ENCODE measurements at places on chromosomes 3 and 15.

- DNase-seq: no peak
Observed at GRCh38 chr3:52805270-52806039, 10.9 kb downstream of the ITIH3 start.

- DNase-seq: no peak
Observed at GRCh38 chr15:82900511-82901060, 51.9 kb downstream of the HOMER2 start.

DNA sequence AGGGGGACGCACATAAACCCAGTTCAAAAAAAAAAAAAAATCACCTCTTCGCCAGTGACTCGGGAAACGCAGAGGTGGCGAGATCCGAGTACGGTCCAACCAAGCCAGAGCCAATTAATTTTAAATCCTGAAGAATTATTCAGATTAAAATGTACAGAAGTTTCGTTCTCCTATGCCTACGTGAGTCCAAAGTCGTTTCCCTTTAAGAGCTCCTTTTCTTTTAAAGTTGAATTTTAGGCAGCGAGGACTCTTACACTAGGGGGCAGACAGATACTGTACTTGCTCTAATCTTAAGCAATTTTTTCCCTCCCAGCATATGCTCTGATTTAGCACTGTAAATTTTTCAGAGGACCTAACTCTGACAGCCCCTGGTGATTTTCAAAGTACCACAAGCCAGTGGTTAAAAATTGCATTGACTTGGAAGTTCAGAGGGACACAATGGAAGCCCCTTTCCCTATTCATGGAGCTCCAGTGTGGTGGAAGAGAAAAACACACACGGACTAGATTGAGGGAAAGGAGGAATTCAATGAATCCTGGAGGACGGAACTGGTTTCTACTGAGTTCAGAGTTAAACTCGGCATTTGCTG is 3.3 kb upstream of the NR2F2 start:
- no peak for DNase-seq

DNA sequence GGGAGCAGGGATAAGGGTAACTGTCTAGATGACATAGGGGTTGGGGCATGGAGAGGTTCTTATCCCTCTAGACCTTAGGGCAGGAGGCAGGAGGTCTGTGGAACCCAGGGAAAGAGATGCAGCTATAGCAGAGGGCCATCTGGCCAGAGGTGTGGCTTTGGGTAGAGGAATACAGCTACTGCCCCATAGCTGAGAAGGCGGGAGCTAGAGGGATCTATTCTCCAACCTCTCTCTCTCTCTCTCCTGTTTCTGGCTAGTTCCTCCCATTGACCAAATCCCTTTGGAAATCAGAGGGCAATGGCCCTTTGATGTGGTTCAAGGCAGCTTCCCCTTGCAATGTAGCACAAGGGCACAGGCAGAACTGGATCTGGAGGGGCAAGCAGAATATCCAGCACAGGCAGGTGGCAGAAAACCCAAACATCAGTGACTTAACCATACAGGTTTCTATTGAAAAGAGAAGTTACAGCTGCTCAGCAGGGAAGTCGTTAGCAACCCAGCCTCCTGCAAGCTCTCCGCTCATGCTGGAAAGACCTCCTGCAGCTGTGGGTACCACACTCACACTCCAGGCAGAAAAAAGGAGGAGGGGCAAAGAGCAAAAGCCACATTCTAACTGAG is 22.3 kb upstream of the LMOD3 start:
- DNase-seq: no peak

GRCh38 chr3:133162670-133163305 is 124.6 kb downstream of the TMEM108 start:
- no peak for DNase-seq

GRCh38 chr15:62935300-62936081 is 107.1 kb upstream of the TPM1 start:
- DNase-seq: no peak

- DNase-seq: peak; percentile 78
Observed at GRCh38 chr3:38003371-38003816, 12.8 kb downstream of the VILL start.

DNA sequence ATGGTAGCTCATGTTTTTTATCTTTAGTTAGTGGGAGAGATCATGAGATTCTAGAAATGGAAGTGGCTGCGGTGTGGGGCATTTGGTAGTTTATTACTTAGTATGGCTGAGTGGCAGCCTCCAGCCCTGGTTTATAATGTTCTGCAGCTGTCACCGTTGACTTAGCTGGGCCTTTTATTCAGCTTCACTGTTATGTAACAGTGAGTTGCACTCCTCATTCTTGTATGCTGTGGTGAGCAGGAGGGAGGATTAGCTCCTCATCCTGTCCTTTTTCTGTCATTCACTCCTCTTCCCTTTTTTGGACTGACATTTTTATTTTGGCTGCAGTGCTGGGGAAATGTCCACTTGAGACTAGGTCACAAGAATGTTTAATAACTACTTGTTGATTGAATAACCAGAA is 29.5 kb downstream of the RAD54L2 start:
- no peak for DNase-seq

GRCh38 chr3:127089486-127090145 is 103.3 kb upstream of the PRR23E start:
- DNase-seq: peak; percentile 82

GRCh38 chr3:84236261-84236660 is 722.5 kb upstream of the CADM2 start:
- no peak for DNase-seq

- DNase-seq: no peak
Observed at GRCh38 chr3:166783206-166783605, 596.9 kb downstream of the ZBBX start.

DNA sequence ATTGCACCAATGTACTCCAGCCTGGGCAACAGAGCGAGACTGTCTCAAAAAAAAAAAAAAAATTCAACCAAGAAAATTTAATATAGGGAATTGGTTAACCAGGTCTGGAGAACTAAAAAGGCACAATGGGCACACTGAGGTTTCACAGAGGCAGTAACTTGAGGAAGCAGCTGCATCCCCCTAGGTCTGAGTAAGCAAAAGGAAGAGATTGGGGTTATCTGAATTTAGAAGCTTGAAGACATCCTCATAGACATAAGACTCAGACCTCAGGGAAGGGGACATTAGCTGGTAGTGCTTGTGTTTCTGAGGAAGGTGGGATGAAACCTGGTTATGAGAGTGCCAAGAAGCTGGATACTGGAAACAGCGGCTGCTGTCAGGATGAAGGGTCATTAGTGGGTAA is 50.1 kb upstream of the LEKR1 start:
- DNase-seq: no peak

- no peak for DNase-seq
Observed at GRCh38 chr3:179921500-179921899, 115.2 kb downstream of the PEX5L start.

DNA sequence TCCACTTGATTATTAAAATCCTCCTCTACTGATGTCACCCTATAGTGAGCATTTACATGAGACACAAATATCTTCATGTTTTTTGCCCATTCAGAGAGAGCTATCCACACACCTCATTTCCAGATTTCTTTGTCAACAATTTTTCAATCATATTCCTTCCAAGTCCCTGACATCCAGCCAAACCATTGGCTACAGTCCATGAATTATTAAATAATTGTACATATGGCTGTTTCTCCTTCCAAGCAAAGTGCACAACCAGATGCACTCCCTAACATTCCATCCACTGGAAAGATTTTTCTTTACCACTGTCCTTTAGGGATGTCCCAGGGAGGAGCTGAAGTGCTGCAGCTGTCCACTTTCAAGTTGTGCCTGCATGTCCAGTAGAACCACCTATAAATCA is 328.0 kb upstream of the MDFIC2 start:
- DNase-seq: peak; percentile 18

- no peak for DNase-seq
Observed at GRCh38 chr15:99592145-99592791, 26.5 kb downstream of the MEF2A start.

DNA sequence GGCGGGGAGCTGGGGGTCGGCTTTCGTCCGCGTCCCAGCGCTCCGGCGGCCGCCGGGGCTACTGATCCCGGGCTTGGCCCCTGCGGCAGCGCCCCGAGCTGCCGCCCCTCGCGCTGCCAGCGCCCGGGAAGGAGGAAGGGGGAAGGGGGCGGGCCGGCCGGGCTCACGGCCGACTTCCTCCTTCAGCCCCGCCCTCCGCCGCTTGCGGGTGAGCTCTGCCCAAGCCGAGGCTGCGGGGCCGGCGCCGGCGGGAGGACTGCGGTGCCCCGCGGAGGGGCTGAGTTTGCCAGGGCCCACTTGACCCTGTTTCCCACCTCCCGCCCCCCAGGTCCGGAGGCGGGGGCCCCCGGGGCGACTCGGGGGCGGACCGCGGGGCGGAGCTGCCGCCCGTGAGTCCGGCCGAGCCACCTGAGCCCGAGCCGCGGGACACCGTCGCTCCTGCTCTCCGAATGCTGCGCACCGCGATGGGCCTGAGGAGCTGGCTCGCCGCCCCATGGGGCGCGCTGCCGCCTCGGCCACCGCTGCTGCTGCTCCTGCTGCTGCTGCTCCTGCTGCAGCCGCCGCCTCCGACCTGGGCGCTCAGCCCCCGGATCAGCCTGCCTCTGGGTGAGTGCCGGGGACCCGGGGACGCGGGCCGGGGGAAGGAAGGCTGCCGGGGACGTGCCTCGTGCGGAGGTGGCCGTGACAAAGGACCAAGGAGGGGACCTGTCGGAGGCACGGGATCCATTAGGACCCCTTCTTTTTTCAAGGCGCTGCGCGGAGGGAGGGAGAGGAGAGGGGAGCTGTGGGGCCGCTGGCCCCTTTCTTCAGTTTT is at the start of gene SEMA4B:
SEMA4B (plus strand) TSS at position 201 of the 814 bp plus-strand sequence; CDS start at position 450, 249 bp downstream.
- DNase-seq: peak; percentile 83

GRCh38 chr3:18609187-18609586 is 184.0 kb upstream of the SATB1 start:
- no peak for DNase-seq

DNA sequence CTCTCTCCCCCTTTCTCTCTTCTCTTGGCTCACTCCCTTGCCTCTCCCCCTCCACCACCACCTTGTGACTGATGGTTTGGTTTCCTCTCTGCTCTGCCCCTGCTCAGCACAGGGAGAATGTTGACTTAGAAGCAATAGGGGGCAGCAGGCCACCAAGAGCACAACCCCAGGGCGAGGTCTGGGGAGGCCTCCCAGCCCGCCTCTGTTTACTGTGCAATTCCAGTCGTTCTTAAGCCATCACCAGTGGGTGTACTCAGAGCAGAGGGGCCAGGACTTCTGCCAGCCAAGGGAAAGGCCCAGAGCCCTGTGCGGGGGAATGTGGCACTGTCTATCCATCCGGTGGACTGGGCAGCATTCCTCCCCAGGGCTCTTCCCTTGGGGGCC is 5.7 kb upstream of the APEH start:
- no peak for DNase-seq

DNA sequence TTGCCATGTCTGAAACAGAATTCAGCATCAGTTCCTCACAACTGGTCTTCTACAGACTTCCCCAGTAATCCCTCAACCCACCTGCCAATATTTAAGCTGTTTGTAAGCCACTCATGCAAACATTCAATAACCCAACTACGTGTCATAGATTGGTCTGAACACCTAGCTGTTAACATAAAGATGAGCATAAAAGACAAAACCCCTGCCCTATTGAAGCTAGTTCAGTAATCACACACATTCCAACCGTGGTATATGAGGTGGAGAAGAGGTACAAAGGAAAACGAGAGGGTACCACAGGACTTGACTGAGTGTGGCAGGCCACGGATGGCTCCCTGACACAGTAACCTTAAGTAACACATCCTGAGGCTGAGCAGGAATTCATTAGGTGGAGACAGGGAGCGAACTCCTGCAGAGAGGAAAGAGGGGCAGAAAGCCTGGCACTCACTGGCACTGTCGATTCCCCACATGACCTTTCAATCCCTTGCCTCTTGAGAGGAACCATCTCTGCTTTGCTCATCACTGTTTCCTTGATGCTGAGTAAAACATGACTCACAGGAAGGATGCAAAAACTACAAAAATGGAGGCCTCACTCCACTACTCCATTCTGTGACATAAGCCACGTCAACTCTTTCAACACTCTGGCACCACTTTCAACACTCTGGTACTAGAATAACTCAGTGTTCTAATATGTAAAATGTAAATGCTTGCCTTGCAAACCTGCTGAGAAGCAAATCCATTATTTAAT is 31.3 kb downstream of the RPN1 start:
- DNase-seq: no peak

DNA sequence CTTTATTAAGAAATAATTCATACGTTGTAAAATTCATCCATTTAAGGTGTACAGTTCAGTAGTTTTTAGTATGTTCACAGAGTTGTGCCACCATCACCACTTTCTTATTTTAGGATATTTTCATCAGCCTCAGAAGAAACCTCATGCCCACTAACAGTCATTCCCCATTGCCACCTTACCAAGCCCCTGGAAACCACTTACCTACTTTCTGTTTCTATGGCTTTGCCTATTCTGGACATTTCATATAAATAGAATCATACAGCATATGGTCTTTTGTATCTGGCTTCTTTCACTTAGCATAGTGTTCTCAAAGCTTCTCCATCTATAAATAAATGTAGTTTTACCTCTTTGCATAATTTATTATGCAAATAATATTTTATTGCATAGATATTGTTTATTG is 6.6 kb downstream of the FETUB start:
- DNase-seq: no peak

- DNase-seq: no peak
Observed at GRCh38 chr3:171782617-171783016, 27.7 kb downstream of the PLD1 start.

- DNase-seq: no peak
Observed at GRCh38 chr3:26369133-26369532, 253.4 kb upstream of the LRRC3B start.

- DNase-seq: no peak
Observed at GRCh38 chr3:67034371-67034770, 36.3 kb downstream of the KBTBD8 start.

DNA sequence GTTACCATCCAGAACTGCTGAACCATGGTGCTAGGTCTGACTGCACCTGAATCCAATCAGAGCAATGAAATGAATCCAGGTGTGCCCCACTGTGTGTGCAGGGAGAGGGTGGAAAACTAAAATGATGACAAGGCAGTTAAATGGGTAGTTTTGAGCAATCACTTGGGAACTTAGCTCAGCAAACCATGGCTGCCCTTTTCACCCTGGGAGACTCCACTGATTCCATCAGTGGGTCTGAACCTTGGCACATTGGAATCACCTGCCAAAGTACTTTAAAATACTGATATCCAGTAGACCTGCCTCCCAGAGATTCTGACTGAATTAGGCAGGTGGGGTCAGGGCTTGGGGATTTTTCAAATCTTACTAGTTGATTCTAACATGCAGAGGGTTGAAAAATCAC is 59.8 kb upstream of the USP3 start:
- no peak for DNase-seq

DNA sequence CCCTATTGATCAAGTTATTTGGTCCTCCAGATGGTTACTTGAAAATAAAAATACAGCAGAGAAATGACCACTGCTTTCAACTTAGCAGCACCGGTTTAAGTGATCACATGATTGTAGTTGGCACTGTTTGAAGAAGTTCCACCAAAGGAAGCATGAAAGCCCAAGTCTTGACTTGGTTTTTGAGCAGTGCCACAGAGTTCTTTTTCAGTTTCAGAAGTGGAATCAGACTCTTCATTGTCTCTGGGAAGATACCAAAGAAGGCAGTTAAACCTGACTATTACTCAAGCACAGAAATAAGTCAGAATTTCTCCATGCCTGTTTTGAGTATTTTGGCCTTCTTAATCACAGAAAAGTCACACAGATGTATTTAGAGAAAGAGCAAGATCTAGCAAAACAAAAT is 66.7 kb downstream of the BBX start:
- DNase-seq: no peak

GRCh38 chr15:70531576-70531975 is 231.8 kb downstream of the UACA start:
- DNase-seq: no peak

GRCh38 chr3:109089265-109089664 is 28.7 kb downstream of the MORC1 start:
- no peak for DNase-seq
